LHCN-M2 (cell line): ENCODE measurements at places on chromosomes 6 and 20.
A peak's percentile ranks its signal among the peaks of the same experiment; 100 is the strongest.

GRCh38 chr6:97669191-97670031, 386.4 kb upstream of the MMS22L start:
- DNase-seq: peak; percentile 43

- no peak for DNase-seq
These were observed 104.8 kb upstream of the SIRPA start for GRCh38 chr20:1790386-1790785.

DNA sequence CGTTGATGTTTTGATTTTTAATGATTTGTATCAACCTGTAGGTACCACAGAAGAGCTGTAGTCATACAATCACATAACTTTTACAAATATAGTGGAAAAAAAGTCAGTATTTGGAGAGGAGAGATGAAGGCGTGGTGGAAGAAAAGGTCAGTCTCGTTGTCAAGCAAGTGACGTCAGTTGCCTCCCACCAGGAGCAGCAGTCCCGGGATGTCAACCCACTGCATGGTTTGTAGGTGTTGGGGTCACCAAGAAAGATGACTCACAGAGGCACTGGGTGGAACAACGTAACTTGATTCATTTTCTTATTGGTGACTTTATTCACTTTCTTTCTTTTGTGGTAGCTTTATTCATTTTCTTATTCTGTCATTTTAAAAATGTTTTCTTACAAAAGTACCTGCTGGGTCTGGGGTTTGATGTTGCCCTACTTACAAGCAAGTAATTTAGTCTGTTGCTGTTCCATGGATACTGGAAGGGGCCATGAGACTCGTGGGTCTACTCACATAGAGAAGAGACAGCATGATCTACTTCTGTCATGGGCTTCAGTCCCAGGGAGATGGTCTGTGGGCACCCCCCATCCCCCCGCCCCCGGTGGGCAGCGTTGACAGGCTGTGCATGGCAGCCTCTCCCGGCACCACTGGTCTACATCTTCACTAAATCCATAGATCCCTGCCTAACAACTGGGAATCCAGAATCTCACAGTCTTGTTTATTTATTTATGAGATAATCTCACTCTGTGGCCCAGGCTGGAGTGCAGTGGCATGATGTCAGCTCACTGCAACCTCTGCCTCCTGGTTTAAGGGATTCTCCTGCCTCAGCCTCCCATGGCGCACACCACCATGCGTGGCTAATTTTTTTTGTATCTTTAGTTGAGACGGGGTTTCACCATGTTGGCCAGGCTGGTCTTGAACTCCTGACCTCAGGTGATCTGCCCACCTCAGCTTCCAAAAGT, 36.4 kb upstream of the SYNJ2 start:
- DNase-seq: no peak

DNA sequence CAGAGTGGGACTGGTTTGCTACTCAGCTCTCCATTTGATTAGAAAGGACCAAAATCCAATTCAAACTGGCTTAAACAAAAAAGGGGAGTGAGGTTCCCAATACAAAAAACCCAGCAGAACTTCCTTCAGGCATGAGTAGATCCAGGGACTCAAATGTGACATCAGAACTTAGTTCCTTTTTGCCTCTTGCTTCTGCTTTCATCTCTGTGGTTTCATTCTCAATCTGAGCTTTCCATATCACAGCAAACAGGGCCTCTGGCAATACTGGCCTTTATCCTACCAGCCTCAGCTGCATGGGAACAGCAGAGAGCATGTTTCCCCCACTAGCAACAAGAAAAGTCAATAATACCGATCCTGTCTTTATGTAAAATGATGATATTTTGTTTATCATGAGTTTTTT, 28.6 kb upstream of the PRELID3B start:
- no peak for DNase-seq

- no peak for DNase-seq
These were observed 21.4 kb upstream of the CITED2 start for GRCh38 chr6:139395891-139396301.

DNA sequence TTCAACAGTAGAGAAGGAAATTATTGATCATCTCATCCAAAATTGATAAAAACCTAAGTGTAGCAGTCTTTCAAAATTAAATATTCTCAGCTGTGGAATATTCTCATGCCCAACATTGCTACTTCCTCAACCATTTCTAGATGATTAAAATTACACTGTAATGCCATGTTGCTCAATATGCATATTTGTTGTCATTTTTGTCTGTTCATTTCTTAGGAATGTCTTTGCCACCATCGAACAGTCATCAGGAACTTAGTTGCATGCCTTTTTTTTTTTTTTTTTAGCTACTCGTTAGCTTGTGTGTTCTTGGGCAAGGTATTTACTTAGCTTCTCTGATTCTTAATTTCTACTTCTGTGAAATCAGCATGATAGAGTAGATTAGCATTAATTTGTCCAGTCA, 188.6 kb downstream of the DTNBP1 start:
- DNase-seq: peak; percentile 69

GRCh38 chr6:159601211-159601610, 91.8 kb downstream of the SOD2 start:
- DNase-seq: no peak

DNA sequence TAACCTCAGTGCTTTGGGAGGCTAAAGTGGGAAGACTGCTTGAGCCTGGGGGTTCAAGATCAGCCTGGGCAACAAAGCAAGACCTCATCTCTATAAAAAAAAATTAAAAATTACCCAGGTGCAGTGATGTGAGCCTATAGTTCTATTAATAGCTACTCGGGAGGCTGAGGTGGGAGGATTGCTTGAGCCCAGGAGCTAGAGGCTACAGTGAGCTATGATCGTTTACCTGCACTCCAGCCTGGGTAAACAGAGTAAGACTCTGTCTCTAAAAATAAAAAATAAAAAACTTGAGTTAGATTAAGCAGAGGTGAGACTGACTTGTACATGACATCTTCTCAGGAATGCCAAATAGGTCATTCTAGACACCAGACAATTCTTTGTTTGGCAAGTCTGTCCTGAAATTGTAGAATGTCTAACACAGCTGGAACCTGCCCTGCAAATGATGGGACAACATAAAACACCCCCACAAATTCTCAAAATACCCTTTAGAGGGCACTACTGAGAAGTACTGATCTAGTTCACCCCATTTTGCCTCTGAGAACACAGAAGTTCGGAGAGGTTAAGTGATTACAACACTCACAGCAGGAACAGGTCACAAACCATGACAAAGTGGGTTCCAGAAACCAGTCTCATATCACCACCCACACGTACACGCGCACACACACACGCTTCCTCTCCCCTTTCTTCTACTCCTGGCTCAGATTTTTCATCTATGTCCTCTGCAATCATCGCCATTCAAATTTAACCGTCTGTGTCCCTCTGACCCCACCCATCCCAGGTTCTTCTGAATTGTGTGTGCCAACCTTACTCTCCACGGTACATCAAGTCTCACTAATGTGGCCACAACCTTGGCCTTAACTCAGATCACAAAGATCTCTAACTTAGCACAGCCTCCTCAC, 38.3 kb downstream of the ARHGAP18 start:
- DNase-seq: peak; percentile 66

DNA sequence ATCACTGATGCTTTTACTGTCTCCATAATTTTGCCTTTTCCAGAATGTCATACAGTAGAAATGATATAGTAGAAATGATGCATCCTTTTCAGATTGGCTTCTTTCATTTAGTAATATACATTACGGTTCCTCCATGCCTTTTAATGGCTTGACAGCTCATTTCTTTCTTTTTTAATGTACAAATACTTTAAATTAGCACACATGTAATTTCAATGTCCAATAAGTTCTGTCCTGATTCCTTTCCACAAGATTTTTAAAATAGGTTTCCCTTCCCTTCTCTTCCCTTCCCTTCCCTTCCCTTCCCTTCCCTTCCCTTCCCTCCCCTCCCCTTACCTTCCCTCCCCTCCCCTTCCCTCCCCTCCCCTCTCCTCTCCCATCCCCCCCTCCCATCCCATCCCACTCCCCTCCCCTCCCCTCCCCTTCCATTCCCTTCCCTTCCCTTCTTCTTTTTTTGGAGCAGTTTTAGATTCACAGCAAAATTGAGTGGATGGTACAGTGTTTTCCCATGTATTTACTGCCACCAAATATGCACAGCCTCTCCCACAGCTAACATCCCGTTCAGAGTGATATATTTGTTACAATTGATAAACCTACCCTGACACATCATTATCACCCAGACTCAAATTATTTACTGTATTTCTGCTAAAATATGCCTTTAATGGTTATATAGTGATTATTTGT, 398.8 kb downstream of the RNF144B start:
- DNase-seq: no peak

GRCh38 chr20:33064572-33065287, 11.0 kb downstream of the BPIFB3 start:
- no peak for DNase-seq

DNA sequence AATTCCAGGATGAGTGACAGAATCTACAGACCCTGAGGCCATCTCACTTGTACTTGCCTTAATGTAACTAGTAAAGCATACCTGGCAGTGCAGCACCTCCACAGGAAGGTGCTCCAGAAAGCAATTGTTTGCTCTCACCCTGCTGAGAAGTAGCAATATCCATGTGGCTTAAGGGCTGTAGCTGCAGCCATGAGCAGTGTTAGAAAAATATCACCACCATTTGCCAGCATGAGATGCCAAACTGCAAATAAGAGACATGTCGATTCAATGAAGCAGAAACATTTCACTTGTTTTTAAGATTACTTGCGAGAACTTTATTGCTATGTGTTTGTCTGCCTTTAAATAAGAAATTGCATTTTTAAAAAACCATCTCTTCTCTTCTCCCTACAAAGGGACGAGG, 151.5 kb downstream of the PRL start:
- DNase-seq: no peak

DNA sequence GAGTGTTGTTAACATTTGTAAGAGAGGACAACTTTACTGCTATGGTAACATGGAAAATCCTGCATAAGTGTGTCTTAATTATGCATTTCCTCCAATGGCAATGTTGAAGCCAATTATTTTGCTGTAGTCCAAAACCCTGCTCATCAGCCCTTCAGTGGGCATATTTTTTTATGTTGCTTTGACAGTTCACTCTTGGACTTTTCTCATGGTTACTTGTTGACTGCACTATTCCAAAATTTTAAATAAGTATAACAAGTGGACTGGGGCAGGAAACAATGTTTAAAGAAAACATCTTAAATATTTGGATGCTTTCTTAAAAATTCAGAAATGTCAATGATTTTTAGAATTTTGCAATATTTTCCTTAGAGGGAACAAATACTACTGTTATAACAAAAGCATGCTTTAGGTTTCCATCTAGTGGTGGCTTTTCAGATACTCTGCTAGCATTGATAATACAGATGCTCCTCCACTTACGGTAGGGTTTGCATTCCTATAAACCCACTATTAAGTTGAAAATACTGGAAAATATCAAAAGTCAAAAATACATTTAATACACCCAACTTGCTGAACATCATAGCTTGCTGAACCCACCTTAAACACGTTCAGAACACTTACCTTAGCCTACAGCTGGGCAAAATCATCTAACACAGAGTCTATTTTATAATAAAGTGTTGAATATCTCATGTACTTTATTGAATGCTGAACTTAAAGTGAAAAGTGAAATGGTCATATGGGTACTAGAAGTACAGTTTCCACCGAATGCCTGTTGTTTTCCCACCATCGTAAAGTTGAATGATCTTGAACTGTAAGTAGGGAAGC, 86.4 kb downstream of the ADGRG6 start:
- DNase-seq: peak; percentile 59

GRCh38 chr6:132058975-132059374, 107.8 kb upstream of the CCN2 start:
- peak; percentile 27 for DNase-seq

GRCh38 chr6:137808191-137808590, 58.9 kb upstream of the TNFAIP3 start:
- DNase-seq: peak; percentile 76

DNA sequence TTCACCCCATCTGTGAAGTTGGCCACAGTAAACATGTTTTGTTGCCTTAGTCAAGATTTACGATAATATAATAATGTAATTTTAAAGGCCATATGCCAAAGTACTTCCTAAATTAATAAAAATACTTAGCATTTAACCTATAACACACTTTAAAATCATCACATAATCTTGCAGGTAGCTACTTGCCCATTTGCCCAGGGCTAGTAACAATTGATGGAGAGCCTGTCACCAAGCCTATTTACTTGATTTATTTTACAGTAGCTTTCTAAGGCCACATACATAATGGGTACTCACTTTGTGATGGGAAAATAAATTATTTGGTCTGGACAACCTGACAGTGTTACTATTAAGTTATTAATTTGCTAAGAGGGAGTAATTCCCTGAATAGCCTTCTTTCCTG, 14.5 kb downstream of the BTBD9 start:
- no peak for DNase-seq

- no peak for DNase-seq
These were observed 1240.3 kb upstream of the MAP3K7 start for GRCh38 chr6:91827151-91827550.

DNA sequence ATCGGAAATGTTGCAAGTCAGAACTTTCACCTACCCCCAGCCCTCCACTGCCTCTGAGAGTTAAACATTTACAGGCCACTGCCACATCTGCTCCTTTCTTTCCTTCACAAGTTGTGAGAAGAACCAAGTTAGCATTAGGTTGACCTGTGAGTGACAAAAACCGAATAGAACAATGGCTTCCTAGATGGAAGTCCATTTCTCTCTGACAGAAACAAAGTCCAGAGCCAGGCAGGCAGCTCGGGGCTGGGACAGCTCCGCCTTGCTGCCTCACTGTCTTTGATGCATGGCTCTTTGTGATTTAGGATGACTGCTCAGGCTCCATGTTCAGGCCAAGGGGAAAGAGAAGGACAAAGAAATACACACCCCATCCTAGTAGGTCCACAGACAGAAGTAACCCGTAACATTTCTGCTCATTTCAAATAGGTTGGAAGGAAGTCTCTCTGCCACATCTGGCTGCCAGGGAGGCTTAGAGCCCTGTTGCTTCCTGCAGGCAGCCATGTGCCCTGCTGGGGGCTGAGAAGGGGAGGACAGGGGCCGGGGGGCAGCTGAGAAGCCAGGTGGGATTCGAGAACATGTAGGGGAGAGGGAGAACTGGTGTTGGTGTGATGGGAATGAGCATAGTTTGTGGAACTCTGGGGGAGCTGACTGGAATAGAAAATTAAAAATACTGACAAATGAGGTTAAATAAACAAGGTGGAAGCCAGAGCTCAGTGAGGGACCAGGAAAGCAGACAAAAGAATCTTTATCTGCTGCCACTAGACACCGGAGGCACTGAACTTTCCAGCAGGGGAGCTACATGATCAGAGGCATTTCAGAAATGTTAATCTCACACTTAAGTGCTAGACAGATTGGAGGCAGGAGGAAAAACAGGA, 19.5 kb upstream of the IER3 start:
- DNase-seq: no peak

DNA sequence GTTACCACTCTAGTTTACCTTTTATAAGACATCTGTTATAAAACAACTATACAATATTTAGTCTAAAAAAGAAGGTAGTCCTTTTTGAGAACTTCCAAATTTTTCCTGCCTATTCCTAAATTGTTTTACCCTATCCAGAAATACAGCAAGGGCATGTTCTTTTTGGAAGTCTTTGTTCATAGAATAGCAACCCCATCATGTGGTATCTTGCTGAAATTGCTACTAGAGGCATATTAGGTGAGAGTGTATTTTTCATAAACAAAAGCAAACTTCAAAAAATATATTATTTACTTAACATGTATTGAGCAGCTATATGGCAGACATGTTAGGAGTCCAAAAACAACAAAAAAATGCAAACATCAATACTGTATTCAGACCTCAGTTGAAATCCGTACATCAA, 371.8 kb upstream of the NRSN1 start:
- DNase-seq: no peak

GRCh38 chr6:126118936-126119335, 132.6 kb downstream of the TRMT11 start:
- peak; percentile 34 for DNase-seq

GRCh38 chr6:152401978-152402377, 235.2 kb downstream of the SYNE1 start:
- DNase-seq: peak; percentile 80

- peak; percentile 100 for DNase-seq
These were observed 7.8 kb upstream of the LCA5 start for GRCh38 chr6:79544939-79545450.
